ENCODE measurements at places on chromosomes 5 and 9.

DNA sequence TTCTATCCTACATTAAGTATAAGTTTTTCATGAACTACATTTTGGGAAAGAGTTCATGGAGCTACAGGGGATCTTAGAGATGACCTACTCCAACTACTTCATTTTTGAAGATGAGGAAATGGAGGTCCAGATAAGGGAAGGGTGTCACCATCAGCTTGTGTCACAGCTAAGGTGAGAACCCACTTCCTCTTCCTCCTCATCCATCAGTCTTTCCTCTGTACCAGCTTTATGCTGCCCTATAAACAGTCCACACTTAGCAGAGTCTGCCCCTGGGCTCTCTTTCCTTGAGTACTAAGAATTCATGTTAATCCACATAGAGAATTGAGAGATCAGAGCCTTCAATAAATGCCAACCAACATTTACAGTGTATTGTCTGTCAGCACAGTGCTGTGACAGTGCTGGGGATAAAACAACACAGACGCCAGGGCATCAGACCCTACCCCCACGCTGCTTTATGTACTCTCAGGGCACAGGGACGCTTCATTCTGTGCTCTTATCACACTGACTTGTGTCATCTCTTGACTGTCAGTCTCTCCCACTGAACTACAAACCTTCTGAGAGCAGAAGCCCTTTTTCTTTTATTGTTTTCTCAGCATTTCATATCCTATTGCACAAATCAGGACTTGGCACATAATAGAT, 22.1 kb downstream of the ADRB2 start:
- H3K36me3 ChIP-seq: no peaks in the 10 kb centered on the region
- no peaks in the 10 kb centered on the region for H3K27me3 ChIP-seq

GRCh38 chr5:174317256-174317894, 271.9 kb downstream of the NSG2 start:
- H3K36me3 ChIP-seq: no peaks in the 10 kb centered on the region
- H3K4me3 ChIP-seq: no peak overlapping the region
- no peak overlapping the region for H3K27ac ChIP-seq
- H3K27me3 ChIP-seq: no peaks in the 10 kb centered on the region

GRCh38 chr5:16510098-16510497, 44.5 kb upstream of the ZNF622 start:
- H3K4me3 ChIP-seq: no peak overlapping the region
- H3K27ac ChIP-seq: peak overlapping the region; percentile 68
- no peaks in the 10 kb centered on the region for H3K27me3 ChIP-seq
- H3K36me3 ChIP-seq: no peaks in the 10 kb centered on the region

- H3K27me3 ChIP-seq: no peaks in the 10 kb centered on the region
- H3K4me1 ChIP-seq: no peaks in the 10 kb centered on the region
- H3K36me3 ChIP-seq: no peaks in the 10 kb centered on the region
- peak; percentile 73 for DNase-seq
- H3K27ac ChIP-seq: no peak overlapping the region
Observed at GRCh38 chr5:158154226-158155005, 295.5 kb upstream of the CLINT1 start.

GRCh38 chr9:136551401-136552116, 5.7 kb upstream of the NOTCH1 start:
- peak overlapping the region; percentile 37 for H3K4me3 ChIP-seq
- H3K27me3 ChIP-seq: no peaks in the 10 kb centered on the region
- DNase-seq: peak; percentile 94
- H3K27ac ChIP-seq: peak overlapping the region; percentile 98

DNA sequence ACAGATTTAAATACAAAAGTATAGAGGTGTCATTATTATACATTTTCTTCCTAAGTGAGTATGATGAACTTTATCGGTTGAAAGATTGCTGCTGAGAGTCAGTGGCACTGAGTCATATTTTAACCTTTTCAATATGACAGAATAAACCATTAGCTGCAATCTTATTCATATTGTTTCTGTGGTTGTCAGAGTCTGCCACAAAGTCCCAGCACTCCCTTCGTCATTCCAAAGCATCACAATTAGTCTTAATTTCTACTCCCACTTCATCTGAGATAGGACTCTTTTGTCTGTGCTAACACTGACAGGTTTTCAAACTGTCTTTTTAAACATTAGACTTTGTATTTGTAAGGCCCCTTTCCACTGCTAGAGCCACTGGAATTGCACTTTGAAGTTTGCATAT, 656.9 kb downstream of the MTRR start:
- H3K36me3 ChIP-seq: no peaks in the 10 kb centered on the region
- no peaks in the 10 kb centered on the region for H3K4me1 ChIP-seq
- no peak overlapping the region for H3K27ac ChIP-seq
- no peak overlapping the region for H3K4me3 ChIP-seq

- no peaks in the 10 kb centered on the region for H3K27me3 ChIP-seq
- no peak for DNase-seq
- H3K4me1 ChIP-seq: no peaks in the 10 kb centered on the region
- H3K4me3 ChIP-seq: no peak overlapping the region
- no peak overlapping the region for H3K27ac ChIP-seq
Observed at GRCh38 chr5:62969409-62970120, 390.9 kb downstream of the LRRC70 start.

DNA sequence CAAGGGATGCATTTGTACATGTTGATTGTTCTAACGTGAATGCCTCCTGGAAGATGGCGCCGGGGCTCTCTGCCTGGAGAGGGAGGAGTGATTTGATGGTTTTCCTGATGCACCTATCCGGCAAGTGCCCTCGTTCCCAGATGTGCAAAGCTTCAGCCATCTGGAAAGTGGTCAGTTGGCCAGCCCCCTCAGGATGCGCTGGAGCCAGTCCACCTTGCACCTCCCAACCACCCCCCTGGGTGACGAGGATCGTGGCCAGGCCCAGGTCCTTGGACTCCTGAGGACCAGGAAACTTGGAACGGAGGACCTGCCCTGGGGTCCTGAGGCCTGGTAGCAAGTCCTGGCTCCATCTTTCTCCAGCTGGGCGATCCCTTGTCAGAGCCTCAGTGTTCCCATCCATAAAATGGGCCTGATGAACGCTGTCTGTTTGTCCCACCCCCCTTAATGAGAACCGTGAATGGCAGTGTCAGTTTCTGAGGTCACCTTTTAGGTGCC, 23.6 kb upstream of the RNU6ATAC start:
- H3K36me3 ChIP-seq: no peaks in the 10 kb centered on the region
- no peak overlapping the region for H3K27ac ChIP-seq
- H3K4me1 ChIP-seq: peaks cover 5% of the 10 kb centered on the region
- DNase-seq: peak; percentile 14

- no peak overlapping the region for H3K27ac ChIP-seq
- DNase-seq: no peak
- H3K27me3 ChIP-seq: no peaks in the 10 kb centered on the region
- H3K36me3 ChIP-seq: no peaks in the 10 kb centered on the region
- peaks cover 16% of the 10 kb centered on the region for H3K4me1 ChIP-seq
Observed at GRCh38 chr5:82341325-82341724, 63.2 kb upstream of the RPS23 start.

DNA sequence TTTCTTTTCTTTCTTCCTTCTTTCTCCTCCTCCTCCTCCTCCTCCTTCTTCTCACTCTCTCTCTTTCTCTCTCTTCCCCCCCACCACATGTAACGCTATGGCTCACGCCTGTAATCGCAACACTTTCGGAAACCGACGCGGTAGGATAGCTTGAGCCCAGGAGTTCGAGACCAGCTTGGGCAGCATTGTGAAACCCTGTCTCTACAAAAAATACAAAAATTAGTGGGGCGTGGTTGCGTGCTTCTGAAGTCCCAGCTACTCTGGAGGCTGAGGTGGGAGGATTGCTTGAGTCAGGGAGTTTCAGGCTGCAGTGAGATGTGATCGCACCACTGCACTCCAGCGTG, 736 bp upstream of the GLDC start:
- DNase-seq: no peak
- H3K4me1 ChIP-seq: peaks cover 19% of the 10 kb centered on the region
- H3K4me3 ChIP-seq: peak overlapping the region; percentile 43
- H3K27ac ChIP-seq: no peak overlapping the region

DNA sequence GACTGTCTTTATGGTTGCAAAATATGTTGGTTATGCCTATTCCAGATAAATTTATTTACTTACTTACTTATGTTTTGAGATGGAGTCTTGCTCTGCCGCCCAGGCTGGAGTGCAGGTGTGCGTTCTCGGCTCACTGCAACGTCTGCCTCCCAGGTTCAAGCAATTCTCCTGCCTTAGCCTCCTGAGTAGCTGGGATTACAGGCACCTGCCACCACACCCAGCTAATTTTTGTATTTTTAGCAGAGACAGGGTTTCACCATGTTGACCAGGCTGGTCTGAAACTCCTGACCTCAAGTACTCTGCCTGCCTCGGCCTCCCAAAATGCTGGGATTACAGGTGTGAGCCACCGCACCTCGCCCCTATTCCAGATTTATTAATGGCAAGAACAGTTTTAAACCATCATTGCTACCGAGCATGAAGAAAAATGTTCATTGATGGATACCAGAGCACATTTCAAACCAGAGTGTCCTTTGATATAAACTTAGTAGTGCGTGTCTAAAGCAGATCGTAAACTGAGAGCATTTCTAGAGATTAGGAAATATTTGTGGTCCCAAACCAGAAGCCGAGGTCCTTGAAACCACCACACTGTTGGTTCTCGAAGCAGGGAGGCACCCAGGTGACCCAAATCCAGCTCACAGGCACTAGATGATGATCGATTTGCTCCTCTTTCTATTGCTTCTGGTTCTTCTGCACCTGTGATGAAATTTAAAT, 85.2 kb downstream of the GRAMD2B start:
- peak overlapping the region; percentile 42 for H3K27ac ChIP-seq
- no peak overlapping the region for H3K4me3 ChIP-seq
- H3K36me3 ChIP-seq: no peaks in the 10 kb centered on the region

DNA sequence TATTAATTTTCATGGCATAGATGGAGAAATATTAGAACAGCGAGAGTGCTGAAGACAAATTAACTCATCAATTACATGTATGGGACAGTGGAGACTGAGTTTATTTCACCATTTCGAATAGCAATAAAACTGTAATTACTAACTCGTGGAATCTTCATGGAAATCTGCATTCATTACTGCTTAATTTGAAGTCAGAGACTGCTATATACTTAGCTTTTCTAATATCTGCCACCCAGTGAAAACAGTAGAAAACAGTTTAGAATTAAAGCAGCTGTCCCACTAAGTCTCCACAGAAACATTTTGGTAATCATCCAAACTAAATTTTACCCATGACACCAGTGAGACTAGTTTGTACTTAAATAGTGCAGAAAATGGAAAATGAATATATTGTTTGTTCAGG, 56.8 kb downstream of the IZUMO3 start:
- no peaks in the 10 kb centered on the region for H3K36me3 ChIP-seq
- DNase-seq: no peak
- no peak overlapping the region for H3K4me3 ChIP-seq
- H3K27me3 ChIP-seq: no peaks in the 10 kb centered on the region
- no peak overlapping the region for H3K27ac ChIP-seq

GRCh38 chr5:103041071-103041676, 78.8 kb downstream of the GIN1 start:
- H3K4me3 ChIP-seq: no peak overlapping the region
- H3K4me1 ChIP-seq: no peaks in the 10 kb centered on the region
- H3K27me3 ChIP-seq: no peaks in the 10 kb centered on the region
- no peaks in the 10 kb centered on the region for H3K36me3 ChIP-seq
- no peak overlapping the region for H3K27ac ChIP-seq

DNA sequence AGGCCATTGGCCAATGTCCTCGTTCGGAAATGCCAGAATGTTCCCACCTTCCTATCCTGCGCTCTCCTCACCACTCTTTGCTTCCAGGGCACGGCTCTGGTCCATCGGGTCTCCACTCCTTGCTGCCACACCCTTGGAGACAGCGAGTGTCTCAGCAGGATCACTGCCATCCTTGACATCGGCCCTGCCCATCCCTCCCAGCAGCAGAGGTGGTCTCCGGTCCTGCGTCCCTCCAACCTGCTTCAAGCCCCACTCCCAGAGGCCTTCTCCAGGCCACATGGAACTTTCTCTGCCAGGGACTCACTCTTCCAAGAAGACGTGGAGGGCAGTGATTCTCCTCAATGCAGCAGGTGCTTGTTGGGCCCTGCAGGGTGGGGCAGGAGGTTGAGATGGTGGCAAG, 42.7 kb downstream of the IRX2 start:
- peak; percentile 42 for DNase-seq
- no peak overlapping the region for H3K27ac ChIP-seq
- no peaks in the 10 kb centered on the region for H3K36me3 ChIP-seq
- H3K4me1 ChIP-seq: no peaks in the 10 kb centered on the region
- peaks cover 18% of the 10 kb centered on the region for H3K27me3 ChIP-seq
- H3K4me3 ChIP-seq: no peak overlapping the region

- no peak overlapping the region for H3K4me3 ChIP-seq
- H3K27ac ChIP-seq: no peak overlapping the region
Observed at GRCh38 chr5:78964889-78965288, 20.2 kb downstream of the ARSB start.

DNA sequence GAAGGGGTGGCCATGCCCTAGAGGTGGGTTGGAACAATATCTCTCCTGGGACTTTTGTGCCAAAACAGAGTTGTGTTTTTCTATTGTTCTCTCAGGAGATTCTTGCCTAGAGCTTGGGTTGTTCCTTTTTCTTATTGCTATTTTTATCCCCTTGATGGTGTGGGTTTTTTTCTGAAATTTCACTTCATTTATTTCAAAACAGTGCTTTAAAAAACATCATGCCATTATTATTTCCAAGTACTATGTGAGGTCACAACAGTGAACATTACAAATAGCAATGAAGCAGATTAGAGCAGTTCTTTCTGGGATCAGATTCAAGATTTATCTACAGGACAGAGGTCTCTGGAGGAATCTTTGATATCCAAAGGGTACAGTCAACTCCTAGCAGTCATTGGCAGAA, 76.6 kb downstream of the ACTBL2 start:
- H3K27me3 ChIP-seq: no peaks in the 10 kb centered on the region
- peaks cover 21% of the 10 kb centered on the region for H3K4me1 ChIP-seq
- H3K4me3 ChIP-seq: no peak overlapping the region
- H3K36me3 ChIP-seq: no peaks in the 10 kb centered on the region
- no peak for DNase-seq
- H3K27ac ChIP-seq: peak overlapping the region; percentile 63

DNA sequence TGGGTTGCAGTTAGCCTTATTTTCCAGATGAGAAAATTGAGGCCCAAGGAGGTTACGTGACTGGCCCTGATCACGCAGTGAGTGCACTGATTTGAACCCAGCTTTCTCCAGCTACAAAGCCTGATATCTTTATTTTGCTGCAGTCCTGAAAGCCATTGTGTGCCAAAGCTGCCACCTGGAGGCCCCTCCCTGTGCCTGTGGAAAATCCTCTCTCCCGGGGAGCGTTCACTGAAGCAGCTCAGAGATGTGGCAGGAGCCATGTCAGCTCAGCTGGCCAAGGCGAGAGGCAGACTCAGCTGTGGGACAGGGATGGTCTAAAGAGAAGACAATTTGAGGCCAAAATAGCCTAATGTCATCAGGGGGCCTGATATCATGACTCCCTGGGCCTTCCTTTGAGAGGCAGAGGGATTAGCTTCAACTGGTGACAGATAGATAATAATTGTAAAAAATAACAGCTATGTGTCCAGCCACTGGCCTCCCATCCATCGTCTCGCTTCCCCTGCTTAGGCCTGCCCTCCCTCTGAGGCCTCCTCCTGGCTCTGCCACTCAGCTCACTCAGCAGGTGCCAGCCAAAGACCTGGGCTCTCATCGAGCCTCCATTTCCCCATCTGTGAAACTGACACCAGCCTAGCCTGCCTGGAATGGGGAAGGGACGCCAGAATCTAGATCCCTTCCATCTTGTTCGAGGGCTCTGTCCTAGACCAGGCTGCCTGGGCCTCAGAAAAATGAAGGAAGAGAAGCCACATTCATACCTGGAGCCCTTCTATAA, 74.3 kb upstream of the GGTA1 start:
- no peak for DNase-seq
- H3K36me3 ChIP-seq: no peaks in the 10 kb centered on the region
- H3K4me3 ChIP-seq: no peak overlapping the region
- no peak overlapping the region for H3K27ac ChIP-seq

- H3K27ac ChIP-seq: no peak overlapping the region
- H3K4me1 ChIP-seq: no peaks in the 10 kb centered on the region
- no peak for DNase-seq
- H3K27me3 ChIP-seq: peaks cover 14% of the 10 kb centered on the region
- no peaks in the 10 kb centered on the region for H3K36me3 ChIP-seq
- H3K4me3 ChIP-seq: no peak overlapping the region
Observed at GRCh38 chr5:2184026-2184366, 301.3 kb upstream of the IRX4 start.
